ENCODE measurements at places on chromosomes 13 and 19.
A peak's percentile ranks its signal among the peaks of the same experiment; 100 is the strongest.

- no peak for DNase-seq
Observed at GRCh38 chr13:105491345-105491744, 1044.1 kb downstream of the EFNB2 start.

- DNase-seq = no peak
Observed at GRCh38 chr13:36261976-36262375, 35.6 kb downstream of the CCDC169 start.

- no peak for DNase-seq
Observed at GRCh38 chr13:29964181-29964845, 113.9 kb upstream of the UBL3 start.

DNA sequence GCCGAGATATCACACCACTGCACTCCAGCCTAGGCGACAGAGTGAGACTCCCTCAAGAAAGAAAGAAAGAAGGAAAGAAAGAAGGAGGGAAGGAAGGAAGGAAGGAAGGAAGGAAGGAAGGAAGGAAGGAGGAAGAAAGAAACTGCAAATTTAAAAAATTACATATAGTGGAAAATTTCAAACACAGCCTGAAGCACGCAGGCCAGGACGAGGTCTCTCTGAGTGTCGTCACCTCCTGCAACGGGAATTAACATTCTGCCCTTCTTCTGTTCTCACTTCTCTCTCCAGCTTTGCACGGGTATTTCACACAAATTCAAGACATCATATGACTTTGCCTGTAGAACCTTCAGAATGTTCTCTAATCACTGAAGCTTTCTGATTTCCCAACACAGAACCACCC, 108.2 kb downstream of the GNG7 start:
- DNase-seq = no peak

DNA sequence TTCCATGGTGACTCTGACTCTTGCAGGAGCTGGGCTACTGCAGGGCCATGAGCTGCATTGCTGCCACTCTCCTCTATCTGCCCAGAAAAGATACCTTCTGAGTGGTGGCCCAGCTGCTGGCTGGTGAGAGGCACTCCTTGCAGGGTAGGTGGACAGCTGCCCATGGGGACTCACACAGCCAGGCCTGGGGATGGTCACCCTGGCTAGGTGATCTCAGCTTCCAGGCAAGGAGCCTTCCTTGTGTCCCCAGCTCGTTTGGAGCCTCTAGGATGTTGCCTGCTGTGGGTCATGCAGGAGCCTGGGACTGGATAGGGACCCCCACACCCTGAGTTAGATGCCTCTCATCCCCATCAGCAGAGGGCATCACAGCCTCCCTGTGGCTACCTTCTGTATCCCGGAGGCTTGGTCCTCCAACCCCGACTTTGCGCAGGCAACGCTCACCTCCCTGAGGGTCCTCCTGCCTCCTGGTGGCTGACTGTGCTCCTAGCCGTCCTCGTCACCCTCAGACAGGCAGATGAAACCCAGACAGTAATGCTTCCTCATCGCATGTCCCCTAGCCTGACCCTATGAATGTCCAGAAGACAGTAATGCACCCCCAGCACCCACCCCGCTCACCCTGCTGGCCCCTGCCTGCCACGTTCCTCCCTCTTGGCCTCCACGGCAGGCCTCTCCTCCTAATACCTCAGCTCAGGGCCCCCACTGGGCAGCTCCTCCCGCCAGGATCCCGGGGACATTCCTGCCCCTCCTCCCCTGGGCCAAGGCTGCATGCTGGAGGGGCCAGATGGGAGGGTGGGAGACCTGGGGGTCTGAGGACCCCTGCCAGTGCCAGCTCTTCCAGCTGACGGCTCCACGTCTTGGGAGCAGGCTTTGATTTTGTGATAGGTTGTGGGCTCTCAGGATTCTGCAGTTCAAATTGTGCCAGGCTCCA, 13.6 kb upstream of the ZNF14 start:
- no peak for DNase-seq

DNA sequence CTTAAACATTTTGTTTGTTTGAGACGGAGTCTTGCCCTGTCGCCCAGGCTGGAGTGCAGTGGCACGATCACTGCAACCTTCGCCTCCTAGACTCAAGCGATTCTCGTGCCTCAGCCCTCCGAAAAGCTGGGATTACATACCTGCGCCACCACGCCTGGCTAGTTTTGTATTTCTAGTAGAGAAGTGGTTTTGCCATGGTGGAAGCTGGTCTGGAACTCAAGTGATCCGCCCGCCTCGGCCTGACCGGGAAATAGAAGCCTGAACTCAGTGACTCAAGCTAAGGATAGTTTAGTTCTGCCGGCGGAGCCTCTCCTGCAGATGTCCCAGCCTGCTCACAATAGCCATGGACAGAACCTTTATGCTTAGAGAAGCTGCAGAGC, 53.0 kb upstream of the ZNF254 start:
- peak; percentile 48 for DNase-seq

GRCh38 chr19:34269081-34269480, 14.7 kb downstream of the GARRE1 start:
- DNase-seq = no peak

GRCh38 chr13:100541897-100542825, 46.4 kb downstream of the GGACT start:
- no peak for DNase-seq

DNA sequence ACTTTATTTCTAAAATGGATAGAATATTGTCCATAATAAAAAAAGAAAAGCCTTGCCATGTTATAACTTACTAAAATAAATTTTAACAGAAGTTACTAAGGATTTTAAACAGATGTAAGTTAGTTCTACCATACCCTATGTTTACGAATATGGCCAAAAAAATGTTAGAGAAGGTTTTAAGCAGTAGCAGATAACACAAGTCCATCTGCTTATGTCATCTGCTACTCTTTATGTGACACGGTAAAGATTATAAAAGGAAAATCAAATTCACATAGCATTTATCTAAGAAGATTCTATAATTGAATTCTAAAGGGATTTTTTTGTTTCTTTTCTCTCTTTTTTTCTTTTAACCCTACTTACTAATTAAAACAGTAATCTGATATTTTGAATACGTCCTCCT, 114.2 kb upstream of the MIR17HG start:
- no peak for DNase-seq

- no peak for DNase-seq
Observed at GRCh38 chr19:41577833-41578232, 1.9 kb downstream of the CEACAM21 start.

DNA sequence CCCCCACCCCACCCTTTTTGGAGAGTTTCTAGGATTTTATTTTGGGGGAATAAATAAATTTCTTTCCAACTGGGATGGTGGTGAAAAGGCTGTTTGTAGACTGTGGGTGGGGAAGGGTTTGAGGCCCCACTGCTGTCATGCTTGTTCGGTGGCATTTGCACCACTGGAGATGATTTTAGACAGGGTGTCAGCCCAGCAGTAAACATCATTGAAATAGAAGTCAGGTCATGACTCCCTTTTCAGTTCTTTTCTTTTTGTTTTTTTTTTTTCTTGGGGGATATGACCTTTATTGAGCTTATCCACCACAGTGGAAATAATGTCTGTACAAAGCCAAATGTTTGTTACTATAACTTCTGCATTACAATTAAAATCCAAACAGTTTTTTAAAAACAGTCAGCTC, 14.1 kb downstream of the UBAC2 start:
- no peak for DNase-seq

- DNase-seq = no peak
Observed at GRCh38 chr19:17370026-17370587, 7.0 kb downstream of the PLVAP start.

- DNase-seq = no peak
Observed at GRCh38 chr19:16612636-16613035, 15.4 kb downstream of the MED26 start.

GRCh38 chr19:10593820-10594637, 6.9 kb upstream of the AP1M2 start:
- DNase-seq = no peak

- DNase-seq = no peak
Observed at GRCh38 chr19:54708781-54709180, 15.5 kb upstream of the KIR3DL3 start.

DNA sequence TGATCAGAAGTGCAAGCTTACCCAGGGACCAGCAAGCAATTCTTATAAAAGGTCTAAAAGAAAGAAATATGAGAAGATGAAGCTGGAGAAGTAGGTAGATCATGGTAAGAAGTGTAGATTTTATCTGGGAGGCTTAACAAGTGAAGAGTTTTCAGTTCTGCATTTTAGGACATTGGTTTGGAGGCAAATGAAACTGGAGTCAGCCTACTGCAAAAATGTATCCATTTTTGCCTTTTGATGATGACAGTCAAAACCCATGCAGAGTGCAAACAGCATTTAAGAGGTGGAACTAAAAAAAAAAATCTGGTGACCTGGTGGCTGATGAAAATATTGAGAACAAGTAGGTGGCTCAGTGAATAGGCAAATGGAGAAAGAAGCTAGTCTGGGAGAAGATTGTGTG, 216.9 kb downstream of the DNAJC15 start:
- DNase-seq = no peak

DNA sequence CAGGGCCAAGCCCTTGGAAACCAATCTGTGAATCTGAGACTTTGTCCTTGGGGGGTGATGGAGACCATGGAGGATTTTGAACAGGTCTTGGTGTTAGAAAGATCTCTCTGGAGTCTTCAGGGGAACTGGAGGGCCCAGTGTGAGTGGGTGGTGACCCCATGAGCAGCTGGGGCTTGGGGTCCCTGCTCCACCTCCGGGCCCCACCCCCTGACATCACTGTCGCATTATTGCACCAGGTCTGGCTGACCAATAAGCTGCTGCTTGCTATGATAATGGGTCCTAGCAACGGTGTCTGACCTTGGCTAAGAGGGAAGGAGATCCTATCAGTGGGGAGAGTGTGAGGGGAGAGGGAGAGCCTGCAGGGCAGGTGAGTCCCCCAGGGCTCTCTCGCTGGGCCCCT, at the start of gene IRGC:
TSS of gene IRGC (plus strand) at position 301 of the 400 bp plus-strand sequence. CDS start 2,483 bp downstream, outside the sequence.
- no peak for DNase-seq

DNA sequence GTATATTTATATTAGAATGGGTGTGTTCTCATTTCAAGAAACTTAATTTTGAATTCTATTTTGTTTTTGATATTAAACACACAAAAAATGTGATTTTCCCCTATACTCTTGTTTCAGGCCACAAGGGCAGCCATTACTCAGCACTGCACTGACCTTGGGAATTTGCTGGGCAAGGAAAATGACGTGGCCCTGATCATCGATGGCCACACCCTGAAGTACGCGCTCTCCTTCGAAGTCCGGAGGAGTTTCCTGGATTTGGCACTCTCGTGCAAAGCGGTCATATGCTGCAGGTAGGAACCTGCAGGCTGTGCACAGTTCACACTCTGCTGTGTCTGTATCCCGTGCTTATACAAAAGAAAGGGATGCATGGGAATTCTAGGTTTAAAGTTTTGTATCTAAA, 327.3 kb downstream of the ATP8A2 start:
- DNase-seq = no peak
